ENCODE measurements at places on chromosomes 16 and 17.

DNA sequence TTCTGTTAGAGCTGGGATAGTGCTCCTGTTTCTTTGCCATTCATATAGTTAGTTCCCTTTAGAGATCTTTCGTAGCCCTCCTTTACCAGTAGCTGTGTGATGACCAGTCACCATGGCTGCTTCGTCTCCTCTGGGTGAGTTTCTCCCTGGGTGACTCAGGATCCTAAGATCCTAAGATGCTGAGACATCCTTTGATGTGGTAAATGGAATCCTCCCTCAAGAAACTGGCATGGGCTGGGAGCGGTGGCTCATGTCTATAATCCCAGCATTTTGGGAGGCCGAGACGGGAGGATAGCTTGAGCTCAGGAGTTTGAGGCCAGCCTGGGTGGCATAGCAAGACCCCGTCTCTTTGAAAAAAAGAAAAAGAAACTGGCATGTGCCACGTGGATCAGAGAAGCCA lies 5.9 kb downstream of the PHAF1 start:
- peak; percentile 81 for DNase-seq

DNA sequence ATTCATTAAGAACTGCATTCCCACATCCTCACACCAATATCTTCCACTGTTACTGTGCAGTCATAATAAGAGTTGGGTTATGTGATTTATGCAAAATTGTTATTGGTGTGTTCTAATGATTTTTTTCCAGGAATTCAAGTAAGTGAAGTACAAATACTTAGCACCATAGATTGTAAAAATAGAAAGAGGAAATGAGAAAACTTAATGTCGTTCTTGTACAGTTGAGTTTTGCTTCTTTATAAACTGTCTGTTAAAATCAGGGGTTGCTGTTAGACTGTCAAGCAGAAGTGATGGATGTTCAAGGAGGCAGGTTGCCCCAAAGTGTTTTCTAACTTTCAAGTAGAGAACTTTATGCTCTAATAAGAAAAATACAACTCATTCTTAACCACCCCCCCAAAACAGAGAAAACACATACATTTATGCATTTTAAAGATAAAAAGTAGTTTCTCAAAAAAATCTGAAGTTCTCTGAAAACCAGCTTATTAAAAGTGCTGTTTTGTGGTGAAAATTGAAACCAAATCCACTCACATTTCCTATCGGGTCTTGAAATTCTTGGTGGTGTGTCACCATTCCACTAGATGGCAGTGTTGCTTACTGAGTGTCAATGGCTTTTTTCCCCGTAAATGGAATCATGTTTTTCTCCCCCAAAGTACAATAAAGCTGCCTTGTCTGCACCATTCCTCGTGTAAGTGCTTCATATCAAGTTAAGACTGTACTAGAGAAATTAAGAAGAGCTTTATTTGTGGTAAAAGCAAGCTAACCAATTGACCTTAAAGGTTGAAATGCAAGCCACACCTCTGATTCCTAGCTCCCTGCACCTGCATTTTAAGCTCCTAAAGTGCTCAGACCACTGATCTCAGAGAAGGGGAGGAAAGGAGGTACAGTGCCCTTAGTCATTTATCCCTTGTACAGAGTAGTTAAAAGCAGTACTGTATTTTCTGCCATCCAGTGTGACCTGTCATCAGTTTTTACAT lies 4.7 kb upstream of the IGSF6 start:
- peak; percentile 86 for DNase-seq

DNA sequence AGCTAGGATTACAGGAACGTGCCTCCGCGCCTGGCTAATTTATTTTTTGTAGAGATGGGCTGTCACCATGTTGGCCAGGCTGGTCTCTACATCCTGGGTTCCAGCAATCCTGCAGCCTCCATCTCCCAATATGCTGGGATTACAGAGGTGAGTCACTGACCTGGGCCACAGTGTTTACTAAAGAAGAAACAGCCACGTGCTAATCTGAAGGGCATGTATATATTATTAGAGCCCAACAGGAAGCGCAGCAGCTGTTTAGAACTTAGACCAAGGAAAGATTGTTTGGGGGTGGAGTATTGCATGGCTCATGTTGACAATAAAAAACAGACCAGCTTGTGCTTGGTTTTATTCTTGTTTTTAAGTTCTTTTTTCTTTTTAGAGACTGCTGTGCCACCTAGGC lies 60.2 kb downstream of the HAPSTR1 start:
- DNase-seq: no peak

DNA sequence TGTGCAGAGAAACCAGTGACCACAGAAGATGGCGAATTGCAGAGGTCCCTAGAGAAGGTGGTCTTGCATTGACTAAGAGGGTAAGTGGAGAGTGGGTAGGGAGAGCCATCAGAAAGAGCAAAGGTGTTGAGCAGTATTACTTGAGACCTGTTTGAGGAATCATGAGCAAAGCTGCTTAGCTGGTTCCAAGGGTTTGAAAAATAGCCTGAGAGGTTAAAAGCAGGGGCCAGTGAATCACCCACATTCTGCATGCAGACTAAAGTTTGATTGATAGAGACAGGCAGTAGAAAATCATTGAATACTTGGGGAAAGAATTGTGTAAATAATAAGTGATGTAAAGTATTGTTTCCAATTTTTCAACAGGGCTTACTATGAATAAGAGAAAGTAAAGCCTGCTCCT lies 34.0 kb upstream of the KCNJ16 start:
- DNase-seq: no peak

Data from suppressor macrophage treated with lipopolysaccharide for 1 hour (primary cell).